Activated CD4-positive, alpha-beta T cell treated with anti-CD3 and anti-CD28 coated beads, Interleukin-2, amount 50 U/mL, for 4 hours (primary cell): ENCODE measurements at places on chromosomes 5 and 9.

DNA sequence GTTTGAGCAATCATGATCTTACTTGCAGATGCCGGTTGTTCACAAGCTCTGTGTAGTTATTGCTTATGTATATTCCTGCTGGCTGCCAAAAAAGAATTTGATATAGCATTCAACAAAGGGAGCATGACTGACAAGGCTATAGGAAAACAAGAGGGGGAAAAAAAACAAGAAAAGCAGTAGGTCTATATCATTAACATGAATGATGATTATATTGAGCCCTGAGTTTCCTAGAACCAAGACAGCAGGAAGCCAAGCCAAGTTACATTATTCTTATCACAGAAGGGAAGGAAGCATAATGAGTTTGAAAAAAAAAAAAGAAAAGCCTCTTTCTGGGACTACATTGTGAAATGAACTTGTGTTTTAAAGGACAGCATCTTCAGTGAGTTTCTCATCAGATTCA, 41.0 kb downstream of the TSTD2 start:
- no peak for DNase-seq

DNA sequence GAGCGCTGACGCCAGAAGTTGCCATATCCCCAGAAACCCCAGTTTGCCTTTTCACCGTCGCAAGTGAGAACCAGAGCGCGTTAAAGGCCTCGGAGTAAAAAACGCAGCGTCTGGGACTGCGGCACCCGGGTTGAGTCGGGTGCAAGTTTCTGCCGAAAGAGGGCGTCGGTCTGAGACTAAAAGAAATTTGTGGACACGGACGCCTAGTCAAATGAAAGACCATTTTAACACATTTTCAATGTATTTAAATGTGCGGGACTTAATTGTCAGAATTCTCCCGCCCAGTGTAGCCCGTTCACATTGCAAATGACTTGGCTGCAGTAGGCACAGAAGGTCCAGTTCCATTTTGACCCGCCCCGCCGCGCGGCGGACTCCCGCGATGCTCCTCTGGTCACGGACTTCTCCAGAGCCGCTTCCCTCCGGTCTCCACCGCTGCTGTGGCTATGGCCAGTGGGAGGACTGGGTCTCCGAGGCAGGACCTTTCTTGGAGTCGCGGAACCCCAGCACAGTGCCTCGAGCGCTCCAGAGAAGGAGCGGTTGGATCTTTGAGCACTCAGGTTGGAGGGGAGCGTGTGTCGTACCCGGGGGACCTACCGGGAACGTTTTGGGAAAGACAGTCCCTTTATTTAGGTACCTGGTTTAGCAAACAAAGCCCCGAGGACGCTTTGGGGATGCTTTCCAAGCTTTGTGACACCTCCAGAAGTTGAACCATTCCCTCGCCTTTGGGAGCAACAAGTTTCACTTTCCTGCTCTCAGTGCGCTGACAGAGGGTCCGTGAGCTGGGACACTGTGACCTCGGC, 1.2 kb upstream of the NPR3 start:
- no peak for DNase-seq

DNA sequence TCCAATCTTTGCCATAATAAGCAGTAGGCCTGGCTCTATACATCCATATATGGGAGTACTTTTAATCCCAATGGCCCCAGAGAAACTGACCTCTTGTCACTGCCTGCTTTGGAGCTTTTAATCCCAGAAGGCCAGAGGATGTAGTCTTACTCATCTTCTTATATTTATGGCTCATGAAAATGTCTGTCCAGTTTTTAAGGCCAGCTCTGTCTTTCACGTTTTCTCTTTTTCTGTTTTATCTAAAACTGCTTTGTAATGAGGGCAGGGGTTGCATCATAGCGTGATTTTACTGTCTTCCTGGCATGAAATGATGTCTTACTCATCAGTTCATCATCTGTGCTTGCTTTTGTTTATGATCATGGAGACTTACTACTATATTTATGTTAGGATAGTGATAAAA, 1094.9 kb downstream of the MAT2B start:
- DNase-seq = no peak

DNA sequence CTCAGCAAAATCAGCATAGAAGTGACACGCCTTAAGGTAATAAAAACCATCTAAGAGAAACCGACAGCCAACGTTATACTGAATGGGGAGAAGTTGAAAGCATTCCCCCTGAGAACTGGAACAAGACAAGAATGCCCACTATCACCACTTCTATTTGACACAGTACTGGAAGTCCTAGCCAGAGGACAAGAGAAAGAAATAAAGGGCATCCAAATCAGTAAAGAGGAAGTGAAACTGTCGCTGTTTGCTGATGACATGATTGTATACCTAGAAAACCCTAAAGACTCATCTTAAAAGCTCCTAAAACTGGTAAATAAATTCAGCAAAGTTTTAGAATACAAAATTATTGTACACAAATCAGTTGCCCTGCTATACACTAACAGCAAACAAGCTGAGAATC, 393.3 kb downstream of the KIF4B start:
- DNase-seq = no peak

DNA sequence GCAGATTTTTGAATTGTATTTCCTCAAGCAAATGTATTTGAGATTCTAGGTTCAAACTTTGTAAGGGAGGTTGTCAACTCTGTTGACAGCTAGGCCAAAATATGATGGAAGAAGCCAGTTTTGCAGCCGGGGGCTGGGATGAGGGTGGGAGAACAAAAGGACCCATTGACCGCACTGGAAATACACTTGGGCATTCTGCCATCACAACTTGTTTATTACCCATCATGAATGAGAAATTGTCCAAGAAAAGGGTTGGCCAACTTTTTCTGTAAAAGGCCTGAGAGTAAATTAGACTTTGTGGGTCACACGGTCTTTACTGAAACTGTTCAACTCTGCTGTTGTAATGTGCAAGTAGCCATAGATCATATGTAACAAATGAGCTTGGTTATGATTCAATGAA, 221.3 kb upstream of the KLF9 start:
- no peak for DNase-seq

DNA sequence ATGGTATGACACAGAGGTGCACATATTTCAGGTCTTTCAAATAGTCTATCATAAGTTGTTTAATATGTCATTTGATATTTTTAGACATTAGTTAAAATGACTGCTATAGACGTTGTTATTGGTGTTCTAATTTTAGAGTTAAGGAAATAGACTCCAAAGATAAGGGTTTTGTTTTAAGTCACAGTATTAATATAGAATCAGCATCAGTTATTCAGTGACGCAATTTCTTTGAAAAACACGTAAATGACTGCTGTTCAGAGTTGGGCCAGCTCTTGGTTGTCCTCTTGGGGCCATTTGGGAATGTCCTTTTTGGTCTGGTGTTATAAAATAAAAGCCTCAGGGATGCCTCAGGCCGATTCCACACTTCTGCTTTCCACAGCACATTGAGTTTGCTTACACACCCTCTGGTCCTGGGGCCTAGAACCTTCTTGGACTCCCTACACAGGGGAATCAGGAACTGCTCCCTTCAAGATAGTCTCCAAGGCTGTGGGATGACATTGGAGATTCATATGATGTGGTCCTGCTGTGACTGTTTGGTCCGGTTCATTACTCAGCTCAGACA, 14.3 kb downstream of the OTULIN start:
- DNase-seq = no peak

DNA sequence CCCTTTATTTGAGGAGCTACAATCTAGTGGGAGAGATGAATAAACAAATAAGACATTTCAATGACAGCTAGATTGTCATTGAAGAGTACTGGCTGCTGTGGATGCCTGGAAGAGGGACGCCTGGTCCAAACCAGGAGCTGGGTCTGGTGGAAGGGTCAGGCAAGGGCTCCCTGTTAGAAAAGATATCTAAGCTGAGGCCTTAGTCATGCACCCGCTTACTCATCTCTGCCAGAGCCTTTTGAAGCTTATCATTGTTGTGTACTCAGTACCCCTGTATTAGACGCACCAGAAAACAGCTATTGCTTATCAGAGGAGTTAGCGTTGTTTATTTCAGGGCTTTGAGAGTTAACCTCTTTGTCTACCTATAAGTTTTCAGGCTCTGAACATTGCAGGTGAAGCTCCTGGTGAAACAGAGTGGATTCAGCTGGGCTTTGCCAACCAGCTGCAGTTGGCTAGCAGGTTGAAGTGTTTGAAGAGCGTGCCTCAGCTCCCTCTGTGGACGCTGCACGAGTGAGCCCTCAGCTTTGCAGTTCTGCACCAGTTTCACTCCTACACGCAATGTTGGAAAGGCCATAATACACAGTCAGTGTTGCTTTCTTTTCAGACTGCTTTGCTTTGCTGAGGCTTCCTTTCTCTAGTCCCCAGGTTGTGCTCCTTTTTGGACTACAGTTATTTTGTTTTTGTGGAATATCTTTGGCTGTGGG, 5.6 kb upstream of the GPR151 start:
- DNase-seq = no peak

DNA sequence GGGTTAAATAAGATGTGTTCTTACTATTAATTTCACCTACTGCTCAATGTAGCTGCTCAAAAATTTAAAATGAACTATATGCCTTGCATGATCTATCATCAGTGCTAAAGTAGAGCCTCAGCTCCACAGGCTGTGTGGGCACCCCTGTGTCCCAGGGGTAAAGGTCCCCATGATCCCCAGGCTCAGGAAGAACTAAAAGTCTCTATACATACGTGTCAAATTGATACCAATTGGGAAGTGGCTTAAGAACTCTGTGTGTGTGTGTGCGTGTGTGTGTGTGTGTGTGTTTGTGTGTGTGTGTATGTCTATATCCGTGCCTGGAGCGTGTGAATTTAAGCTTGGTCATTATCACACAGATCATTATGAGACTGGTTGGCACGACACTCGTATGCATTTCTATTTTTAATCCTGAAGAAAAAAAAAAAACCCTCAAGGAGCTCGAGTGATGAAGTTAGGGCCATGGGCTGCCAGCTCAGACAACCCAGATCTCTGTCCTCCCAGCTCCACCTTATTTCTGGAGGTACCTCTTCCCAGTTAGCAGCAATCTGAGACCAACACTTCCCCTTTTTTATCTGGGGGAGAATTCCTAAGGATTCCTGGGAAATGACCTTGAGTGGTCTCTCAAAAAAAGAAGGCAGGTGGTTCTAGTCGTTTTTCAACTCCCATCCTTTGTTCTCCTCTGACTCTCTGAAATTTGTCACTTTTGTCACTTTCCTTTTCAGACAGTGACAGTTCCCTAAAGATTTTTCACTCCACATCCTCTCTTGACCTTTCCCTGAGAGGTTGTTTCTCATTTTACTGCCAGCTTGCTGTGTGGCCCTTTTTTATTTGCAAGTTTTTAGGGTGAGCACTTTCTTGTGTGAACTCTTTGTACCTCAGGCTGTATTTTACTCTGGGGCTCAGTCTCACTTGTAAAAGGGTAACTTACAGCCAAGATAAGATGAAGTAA, 45.7 kb upstream of the CTXN3 start:
- no peak for DNase-seq

- no peak for DNase-seq
Measured at GRCh38 chr9:122580360-122580759, 2.8 kb downstream of the OR1L8 start.

DNA sequence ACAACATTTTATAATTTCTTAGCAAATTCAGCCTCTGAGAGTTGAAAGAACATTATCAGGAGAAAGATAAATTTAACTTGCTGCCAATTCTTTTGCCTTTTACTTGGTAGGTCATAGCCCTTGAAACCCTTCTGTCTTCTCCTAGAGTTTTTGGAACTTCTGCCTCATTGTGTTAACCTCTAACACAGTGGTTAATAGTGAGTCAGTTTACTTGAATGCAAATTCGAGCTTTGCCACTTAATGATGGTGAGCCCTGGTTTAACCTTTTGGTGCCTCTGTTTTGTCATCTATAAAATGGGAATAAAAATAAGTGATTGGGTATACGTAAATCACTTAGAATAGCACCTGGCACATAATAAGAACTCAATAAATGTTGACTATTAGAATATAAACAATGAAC, 1.8 kb upstream of the INIP start:
- no peak for DNase-seq

DNA sequence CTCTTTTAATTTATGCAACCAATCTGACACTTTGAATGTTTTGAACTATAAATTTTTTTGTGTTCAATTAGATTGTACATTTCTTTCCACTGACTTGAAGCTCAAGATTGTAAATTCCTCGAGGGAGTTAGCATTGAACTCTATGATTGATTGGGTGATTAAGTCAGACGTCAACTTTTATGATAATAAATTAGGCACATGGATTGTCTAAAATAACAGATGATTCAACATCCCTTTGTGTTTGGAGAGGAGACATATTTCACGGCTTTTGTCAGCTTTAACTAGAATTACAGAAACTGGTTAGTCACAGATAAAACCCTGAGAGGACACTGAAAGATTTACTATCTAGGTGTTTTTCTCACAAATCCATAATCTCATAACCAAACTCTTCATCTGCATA, 32.7 kb upstream of the TXNDC8 start:
- no peak for DNase-seq

DNA sequence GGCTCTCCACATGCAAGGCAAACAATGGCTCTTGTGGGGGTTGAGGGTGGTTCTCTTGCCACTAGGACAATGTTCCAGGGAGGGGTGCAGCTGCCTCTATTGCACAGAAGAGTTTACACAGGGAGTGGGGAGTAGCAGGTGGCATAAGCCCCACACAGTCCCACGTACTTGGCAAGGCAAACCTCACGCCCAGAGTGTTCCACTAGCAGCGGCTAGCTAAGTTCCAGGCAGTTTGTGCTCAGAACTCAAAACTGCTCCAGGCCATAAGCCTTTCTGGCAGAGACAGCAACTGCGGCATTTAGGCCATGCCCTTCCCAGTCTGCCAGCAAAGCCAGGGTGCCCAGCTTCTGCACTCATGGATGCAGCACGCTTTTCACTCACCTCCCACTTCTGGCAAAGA, 29.0 kb upstream of the BTNL3 start:
- DNase-seq = no peak

DNA sequence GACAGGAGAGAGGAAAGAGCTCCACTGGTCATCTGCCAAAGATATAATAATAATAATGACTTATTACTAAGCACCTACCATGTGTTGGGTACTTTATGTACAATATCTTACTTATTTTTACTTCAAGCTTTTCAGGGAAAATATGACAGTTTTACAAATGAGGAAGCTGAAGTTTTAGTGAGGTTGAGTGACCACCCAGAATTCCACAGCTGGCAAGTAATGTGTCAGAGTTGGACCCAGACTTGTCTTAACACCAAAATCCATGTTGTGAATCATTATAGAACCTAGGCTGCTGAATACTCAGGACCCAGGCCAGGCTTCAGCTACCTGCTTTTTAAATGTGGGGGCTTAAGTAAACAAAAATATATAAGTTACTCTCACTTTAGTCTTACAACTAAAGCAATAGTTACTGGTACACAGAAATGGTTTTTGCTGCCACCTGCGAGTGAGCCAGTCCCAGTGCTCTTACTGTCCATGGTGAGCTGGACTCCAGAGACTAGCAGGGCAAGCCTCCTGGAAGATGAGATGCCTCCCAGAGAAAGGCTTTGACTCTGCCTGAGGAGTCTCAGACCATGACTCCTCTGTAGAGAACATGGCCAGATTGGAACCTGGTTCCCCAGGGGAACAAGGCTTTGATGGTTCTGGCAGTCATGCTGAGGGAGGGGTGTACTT, 29.9 kb downstream of the RUSC2 start:
- no peak for DNase-seq

DNA sequence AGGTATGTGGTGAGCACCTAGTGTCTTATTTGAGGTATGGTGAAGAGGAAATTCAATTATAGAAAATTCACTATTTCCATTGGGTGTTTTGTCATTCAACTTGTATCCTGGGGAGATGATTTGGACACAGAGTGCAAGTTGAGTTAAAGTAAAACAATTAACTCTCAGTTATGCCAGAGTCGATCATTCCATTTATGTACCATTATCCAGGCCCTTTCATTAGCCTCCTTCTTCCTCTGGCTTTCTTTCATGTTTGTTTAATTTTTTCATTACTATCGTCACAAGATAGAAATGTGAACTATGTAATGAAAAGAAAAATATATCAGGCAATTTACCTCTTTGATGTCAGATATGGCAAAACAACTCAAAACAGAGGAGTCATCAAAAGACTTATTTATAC, 1347.2 kb upstream of the NUDT12 start:
- DNase-seq = no peak
